ENCODE measurements at places on chromosomes 7 and 10. TPM values are rescaled to one million over a fixed set of nuclear protein-coding genes. Genes with fewer than 3 reads are reported as not detected.

The CAMK2B gene
- not detected for total RNA-seq

The GARIN1A gene
- 3.9 TPM for total RNA-seq

The STEAP1 gene
- not detected for total RNA-seq

The ZNF655 gene
- total RNA-seq = 64.2 TPM

The TSPAN12 gene
- total RNA-seq = 14.0 TPM

The BTBD16 gene
- not detected for total RNA-seq

The TCERG1L gene
- total RNA-seq = not detected

The AKR1C8 gene
- total RNA-seq = not detected

The MYPN gene
- 1.0 TPM for total RNA-seq

The LIPJ gene
- not detected for total RNA-seq

The TES gene
- total RNA-seq = 232 TPM

The FAM20C gene
- 143 TPM for total RNA-seq

The OR6V1 gene
- total RNA-seq = not detected

The TUBAL3 gene
- not detected for total RNA-seq

The EIF5AL1 gene
- total RNA-seq = not detected

The GIMAP8 gene
- not detected for total RNA-seq

The SORCS1 gene
- 0.13 TPM for total RNA-seq

The SLC26A5 gene
- not detected for total RNA-seq

The AKR1B15 gene
- total RNA-seq = not detected

The ZNF277 gene
- 32.0 TPM for total RNA-seq

The ANKRD61 gene
- not detected for total RNA-seq
